ENCODE measurements at places on chromosomes 2 and 18.

DNA sequence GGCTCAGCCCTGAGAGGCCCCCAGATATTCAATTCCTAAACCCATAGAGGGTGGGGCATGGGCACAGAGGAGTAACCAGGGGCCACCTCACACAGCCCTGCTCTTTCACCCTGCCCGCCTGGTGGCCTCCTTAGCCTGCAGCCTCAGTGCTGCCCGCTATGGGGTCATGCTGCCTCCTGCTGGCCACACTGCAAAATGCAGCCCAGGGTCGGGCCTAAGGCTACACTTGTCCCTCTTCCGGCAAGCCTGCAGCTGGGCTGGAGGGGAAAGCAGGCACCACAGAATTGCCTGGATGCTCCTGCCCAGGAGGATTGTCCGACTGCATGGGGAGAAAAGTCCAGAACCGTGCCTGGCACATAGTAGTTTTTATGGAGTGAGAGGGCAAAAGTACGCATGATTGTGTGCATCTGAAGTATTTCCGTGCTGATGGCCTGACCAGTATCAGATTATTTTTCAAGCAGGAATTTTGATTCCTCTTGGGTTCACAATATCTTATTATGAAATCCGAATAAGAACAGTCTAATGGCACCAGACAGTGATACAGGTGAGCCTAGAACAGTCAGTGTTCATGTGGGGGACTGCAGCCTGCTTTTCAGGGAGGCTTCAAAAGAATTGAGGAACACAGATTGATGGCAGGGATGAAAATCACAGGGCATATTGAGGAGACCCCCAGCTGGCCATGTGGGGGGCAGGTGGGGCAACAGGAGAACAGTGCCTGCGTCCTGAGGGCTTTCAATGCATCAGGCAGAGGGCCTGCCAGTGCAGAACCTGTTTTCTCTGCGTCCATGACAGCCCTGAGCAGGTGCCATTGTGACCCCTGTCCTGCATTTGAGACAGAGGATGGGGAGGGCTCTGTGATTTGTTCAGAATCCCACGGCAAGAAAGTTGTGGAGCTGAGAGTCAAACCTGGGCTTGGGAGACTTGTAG is 51.2 kb upstream of the ALPP start:
- DNase-seq: peak; percentile 77

DNA sequence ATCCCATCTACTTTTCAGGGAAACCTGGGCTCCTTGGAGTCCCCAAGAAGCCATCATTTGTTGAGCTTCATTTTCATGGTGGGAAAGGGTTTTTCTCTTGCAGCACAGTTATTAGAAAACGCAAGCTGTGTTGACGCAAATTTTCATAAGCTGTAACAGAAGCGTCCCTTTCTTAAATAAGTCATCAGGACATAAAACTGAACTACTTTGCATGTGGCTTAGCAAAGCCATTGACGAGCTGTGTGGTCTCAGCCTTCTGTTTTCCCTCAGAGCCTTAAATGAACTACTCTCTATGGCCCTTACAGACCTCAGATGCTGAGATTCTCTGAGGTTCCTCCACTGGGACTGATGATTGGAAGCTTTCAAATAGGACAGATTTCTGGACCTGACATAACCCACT is 85.1 kb downstream of the ARL4C start:
- DNase-seq: no peak

DNA sequence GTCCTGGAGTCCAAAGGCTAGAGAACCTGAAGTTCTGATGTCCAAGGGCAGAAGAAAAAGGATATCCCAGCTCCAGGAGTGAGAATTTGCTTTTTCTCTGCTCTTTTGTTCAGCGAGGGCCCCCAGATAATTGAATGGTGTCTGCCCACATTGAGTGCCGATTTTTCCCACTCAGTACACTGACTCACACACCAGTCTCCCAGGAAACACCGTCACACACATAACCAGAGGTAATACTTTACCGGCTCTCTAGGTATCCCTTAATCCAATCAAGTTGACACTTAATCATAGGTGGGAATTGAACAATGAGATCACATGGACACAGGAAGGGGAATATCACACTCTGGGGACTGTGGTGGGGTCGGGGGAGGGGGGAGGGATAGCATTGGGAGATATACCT is 161.5 kb downstream of the WDR7 start:
- no peak for DNase-seq

GRCh38 chr2:75035444-75036353 is 77.3 kb downstream of the POLE4 start:
- no peak for DNase-seq

DNA sequence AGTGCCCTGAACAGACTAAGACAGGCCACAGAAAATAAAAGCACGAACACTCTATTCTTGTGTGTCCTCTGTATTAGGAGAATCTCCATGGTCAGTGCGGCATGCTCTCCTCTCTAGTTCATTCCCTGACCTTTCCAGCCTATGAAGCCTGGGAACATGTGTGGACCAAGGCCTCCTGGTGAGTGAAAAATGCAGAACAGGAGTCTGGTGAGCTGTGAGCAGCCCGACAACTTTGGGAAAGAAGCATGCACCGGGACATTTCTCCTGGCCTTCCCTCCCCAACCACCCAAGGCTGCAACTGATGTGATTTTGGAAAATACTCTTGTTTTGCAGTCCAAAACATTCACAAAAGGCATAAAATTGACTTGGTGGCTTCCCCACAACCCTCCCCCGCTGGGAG is 878.3 kb upstream of the ID2 start:
- no peak for DNase-seq
